ENCODE measurements at places on chromosomes 5 and 9.
A peak's percentile ranks its signal among the peaks of the same experiment; 100 is the strongest.

GRCh38 chr9:132754236-132754635 is 84.0 kb downstream of the GTF3C4 start:
- DNase-seq: no peak

DNA sequence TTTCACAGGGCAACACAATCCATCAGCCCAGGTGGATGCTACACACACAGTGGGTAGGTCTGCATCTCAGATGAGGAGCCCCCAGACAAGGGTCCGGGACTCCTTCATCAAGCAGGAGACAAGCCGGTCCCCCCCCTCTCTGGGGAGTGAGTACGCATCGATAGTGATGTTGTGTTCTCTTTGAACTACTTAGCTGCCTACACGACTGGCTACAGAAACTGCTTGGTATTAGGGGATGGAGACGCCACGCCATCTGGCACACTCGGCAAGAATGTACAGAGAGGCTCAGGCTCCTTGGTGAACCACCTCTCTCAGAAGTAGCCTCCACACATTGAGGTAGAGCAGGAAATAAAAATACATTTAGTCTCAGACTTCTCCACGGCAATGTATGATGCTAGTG is 179.8 kb downstream of the CNTNAP3 start:
- DNase-seq: no peak

- DNase-seq: peak; percentile 65
These were observed 32.7 kb downstream of the ANXA2R start for GRCh38 chr5:43007246-43007910.

DNA sequence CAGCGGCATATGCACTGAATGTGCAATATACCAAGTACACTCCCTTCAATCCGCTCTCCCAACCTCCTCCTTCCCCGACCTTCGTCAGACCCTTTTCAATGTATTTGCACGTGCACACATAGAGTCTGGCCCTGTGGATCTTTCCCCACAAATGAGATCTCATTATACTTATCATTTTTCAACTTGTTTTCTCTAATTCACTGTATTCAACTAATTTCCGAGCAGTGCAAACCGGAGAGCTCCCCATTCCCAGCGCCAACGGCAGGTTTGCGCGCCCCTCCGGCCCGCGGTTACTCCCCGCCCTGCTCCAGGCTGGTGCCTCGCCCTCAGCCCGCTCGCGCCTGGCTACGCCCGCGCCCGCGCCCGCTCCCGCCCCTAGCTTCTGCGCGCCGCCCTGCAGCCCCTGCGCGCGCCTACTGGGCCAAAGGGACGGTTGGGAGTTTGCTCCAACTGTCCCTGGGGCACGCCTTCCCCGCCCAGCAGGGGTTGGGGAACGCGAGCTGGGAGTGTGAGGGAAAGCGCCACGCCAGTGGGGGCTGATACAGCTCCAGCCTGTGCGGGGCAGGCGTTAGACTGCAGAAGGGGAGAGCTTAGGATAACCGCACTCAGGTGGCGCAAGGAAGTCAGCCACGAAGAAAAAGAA is 3.3 kb upstream of the CDC20B start:
- DNase-seq: no peak

DNA sequence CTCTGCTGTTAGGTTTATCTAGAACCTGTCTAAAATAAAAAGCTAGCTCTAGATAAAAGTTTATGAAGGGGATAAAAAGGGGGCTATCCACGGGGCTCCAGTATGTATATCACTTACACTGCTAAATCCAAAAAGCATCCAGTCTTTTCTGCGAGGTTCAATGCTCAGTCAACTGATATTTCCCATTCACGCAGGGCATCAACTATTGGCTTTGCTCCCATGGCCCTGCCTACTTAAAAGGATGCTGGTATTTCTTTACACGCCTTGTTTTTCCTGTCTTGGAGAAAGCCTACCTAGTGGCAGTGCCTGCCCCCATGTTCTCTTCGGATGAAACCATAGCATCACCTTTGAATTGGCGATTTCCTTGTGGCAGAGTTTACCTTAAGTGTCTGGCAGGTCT is 8.1 kb downstream of the SPRY4 start:
- DNase-seq: no peak

- no peak for DNase-seq
These were observed 14.6 kb upstream of the PPP2CA start for GRCh38 chr5:134240421-134240962.

DNA sequence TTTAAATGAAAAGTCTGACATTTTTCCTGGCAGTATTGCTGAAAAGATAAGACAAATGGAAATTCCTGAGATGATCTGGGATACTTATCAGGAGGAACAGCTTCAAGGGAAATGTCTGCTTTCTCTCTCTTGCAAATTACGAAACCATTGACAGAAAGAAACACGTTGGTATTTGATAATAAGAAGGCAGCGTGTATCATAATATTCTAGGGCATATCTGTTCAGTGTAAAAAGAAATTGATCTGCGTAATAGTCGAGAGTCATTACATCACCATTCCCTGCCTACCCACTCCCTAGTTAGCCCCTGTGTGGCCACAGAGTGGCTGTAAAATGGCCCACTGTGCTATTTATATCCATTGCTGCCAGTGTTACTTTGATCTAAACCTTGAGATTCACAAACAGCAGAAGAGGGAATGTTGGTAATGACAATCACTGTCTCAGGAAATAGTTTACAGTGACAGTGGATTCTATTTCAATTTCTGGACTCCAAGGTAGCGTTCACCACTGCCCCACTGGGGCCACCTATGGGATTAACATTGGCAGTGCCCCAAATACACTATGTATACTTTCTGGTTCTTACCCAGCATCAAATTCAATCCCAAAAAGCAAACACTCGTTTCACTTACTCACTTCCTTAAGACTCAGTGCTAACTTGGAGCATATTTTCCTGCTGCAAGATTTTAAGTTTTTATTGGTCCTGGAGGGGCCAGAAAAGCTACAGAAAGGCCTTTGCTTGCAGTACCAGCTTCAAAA is 133.4 kb upstream of the GAS1 start:
- DNase-seq: no peak

GRCh38 chr9:93232388-93232960 is 48.5 kb downstream of the WNK2 start:
- no peak for DNase-seq

DNA sequence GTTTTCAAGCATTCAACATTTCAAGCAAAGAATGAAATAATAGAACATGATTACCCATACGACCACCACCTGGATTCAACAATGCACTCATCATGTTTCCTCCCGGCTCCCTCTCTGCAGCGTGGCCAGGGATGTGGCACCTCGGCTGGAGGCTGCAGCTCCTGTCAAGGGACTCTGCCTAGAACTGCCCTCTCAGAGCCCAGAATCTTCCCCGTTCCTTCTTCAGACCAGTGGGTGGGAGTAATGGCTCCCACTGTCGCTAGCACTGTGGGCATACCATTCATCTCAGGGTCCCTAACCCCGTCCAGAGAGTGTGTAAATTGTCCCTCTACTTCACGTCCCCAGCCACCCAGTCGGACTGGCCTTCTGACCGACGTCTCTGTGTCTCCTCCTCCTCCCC is 118.6 kb upstream of the COL5A1 start:
- no peak for DNase-seq

DNA sequence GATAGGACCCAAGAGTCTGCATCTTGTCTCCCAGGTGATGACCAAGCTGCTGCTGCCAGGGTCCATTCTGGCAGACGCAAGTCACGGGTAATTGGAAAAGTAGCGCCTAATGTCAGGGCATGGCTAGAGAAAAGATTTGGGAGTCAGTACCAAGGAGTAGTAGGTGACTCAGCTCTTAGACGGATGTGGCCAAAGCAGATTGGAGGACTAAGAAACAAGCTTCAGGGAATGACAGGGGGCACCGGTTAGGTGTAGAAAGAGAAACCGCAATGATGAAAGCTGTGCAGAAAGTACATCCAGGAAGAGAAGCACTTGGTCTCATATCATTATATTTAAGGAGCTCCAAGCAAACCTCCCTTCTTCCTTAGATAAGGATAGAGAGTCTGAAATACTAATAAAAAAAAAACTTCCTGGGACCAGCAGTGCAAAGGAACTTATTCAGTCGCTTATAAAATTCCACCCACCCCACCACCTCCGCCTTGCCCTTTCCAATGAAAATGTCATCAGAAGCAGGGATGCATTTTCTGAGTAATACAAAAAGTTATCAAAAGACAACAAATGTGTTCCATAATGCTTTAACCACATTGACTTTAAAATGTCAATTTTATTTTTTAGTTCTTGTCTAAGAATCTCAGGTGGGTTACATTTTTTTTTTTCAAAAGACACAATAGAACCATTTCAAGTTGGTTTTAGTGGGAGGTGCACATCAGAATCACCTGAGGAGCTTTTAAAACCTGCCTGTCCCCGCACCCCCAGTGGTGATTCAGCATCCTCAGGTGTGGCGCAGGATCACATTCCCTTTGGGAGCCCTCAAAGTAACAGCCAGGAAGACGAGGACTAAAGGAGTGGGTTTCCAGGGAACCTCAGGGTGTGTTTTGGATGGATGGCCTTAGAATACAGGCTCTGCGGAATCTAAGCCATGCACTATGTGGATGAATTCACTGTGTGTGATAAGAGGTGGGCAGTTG is 31.2 kb downstream of the PTPN3 start:
- no peak for DNase-seq

- no peak for DNase-seq
These were observed 563.8 kb downstream of the TLR4 start for GRCh38 chr9:118268046-118268445.

DNA sequence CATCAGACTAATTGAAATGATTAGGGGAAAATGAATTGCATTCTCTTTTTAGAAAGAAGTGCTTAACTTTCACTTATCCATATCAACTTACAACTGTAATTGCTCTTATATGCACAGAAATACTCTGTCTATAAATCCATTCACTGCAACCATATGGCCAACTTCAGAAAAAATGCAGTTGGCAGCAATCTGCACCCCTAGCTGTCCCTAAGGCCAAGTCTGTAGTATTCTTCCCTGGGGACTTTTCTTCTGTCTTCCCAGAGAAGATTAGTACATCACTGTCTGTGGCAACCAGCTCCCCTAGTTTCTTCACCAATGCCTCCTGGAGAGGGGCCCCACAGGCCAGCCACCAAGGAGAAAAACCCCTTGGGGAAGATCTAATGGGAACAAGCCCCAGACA is 45.4 kb downstream of the ABCA1 start:
- DNase-seq: no peak

DNA sequence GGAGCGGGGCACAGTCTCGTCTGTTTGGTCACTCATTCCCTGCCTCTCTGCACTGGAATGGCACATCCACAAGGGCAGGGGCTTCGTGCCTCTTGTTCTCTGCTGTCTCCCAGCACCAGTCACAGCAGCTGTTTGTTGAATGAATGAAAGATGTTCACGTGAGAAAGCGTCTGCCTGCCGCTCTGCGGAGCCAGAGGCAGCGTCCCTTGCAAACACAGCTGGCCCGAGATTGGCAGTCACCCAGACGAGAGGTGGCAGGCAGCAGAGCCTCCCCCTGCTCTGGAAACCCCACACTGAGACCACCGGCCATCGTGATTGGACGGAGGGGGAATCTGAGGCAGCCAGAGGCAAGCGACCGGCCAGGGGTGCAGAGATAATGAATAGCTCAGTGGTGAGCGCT is 6.0 kb upstream of the FAM163B start:
- no peak for DNase-seq
